ENCODE measurements at places on chromosomes 6 and 20.

DNA sequence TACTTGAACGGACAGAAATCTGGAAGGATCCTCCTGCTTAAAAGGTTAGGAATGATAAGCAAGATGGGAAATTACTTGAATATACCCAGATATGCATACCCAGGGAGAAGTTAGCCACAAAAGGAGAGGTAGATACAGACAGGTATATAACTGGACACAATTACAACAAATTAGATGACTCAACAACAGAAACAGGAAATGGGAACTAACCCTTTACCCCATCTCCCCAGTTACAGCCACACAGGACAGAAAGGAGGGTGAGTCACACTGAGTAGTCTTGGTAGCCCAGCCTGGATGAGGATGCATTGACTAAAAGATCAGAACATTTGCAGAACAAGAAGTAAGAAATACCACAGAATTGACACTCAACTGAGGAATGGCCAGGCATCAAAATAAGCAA lies 61.2 kb downstream of the C6orf52 start:
- DNase-seq, result no peak

DNA sequence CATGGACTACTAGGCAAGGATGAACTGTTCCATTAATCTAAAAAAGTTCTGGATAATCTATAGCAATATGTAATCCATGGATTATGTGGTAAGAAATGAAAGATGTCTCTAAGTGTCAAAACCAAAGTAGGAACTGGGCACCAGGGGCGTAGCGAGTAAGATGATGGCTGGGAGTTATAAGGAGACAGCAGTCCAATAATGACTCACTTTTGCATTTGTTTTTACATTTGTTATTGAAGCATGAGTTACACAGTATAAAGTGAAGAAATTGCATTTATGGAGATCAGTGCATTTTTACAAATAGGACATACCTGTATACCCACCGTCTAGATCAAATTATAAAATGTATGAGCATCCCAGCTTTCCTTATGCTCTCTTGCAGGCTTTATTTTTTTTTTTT lies 878.5 kb upstream of the MAP3K7 start:
- no peak for DNase-seq

- DNase-seq, result no peak
Observed at GRCh38 chr20:44219170-44219730, 8.7 kb upstream of the OSER1 start.

- DNase-seq, result no peak
Observed at GRCh38 chr6:56458324-56458884, 184.3 kb downstream of the DST start.

DNA sequence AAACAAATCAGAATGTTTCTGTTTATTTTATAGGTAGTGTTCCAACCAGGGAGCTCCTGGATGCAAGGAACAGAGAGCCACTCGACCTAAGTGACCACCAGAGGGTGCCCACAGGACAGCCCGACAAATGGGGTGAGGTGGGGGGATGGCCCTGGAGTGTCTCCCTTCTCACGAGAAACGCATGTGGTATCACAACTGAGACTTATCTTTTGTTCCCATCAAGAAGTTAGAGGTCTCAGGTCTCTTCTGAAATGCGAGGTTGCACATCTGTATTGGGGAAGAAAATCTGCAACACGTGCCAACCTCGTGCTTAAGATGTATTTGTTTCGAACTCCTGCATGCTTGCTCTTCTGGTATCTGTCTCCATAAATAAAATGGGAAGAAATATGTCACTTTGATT lies 104.0 kb downstream of the ISM1 start:
- DNase-seq, result no peak

Data from right kidney (tissue), 9 donors.